Activated T-helper 1 cell treated with Interleukin-2 at 50 U/mL for 16 hours (primary cell): ENCODE measurements at places on chromosomes 11 and 22.

DNA sequence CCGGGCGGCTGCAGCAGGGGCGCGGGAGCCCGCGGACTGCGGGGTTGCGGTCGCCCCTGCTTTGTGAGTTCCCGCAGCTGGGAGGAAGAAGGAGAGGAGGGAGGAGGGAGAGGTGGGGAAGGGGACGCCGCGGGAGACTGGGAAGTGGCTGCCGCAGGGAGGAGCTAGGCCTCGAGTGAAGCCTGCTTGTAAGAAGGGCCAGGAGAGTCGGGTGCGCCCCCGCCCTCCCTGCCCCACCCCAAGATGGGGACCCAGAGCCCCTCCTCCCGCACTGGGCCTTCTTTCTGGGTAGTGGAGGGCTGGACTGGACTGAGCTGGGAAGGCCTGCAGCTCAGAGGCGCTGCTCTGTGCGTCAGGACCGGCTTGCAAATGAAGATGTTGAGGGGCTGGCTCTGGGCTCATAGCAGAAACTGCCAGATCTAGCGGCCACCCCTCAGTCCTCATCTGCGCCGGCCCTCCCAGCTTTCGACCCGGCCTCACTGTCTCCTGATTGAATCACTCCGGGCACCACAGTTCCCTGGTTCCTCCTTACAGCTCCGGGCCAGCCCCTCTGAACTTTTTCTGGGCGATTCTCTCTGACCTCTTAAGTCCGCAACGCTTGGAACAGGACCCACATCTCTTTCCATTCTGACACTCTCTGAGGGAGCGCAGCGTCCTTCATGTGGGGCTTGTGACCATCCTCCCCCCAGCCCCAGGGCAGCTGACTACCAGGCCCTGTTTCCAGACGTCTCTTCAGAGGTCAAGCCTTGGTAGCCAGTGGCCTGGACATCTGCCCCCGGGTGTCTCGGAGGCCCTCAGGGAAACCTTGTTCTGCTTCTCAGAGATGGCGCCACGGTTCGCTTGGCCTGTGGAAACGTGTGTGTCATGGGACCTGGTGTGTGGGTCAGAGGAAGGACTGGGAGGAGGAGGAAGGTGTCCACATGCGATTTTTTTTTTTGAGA lies 21.9 kb downstream of the SERPINH1 start:
- DNase-seq: no peak

DNA sequence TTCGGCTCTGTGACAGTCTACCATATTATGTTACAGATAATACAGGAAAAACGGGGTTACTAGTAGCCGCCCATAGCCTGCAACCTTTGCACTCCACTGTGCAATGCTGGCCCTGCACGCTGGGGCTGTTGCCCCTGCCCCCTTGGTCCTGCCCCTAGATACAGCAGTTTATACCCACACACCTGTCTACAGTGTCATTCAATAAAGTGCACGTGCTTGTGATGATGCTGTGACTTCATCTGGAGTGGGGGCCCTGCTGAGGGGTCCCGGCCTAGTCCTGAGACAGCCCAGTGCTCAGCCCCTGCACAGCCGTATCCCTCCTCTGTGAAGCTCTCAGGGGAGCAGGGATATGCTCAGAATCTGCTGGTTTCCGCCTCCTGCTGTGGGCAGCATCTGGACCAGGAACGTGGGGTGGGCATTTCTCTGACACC lies 1.2 kb downstream of the IFITM1 start:
- DNase-seq: no peak

DNA sequence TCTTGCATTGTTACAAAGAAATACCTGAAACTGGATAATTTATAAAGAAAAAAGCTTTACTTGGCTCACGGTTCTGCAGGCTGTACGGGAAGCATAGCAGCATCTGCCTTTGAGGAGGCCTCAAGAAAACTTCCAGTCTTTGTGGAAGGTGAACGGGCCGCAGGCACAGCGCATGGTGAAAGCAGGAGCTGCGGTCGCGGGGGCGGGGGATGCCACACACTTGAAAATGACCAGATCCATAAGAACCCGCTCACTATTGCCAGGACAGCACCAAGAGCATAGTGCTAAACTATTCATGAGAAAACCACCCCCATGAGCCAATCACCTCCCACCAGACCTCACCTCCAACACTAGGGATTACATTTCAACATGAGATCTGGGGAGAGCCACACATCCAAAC lies 45.6 kb upstream of the SEPTIN5 start:
- no peak for DNase-seq

- no peak for DNase-seq
Observed at GRCh38 chr11:99257131-99257530, 236.4 kb downstream of the CNTN5 start.

DNA sequence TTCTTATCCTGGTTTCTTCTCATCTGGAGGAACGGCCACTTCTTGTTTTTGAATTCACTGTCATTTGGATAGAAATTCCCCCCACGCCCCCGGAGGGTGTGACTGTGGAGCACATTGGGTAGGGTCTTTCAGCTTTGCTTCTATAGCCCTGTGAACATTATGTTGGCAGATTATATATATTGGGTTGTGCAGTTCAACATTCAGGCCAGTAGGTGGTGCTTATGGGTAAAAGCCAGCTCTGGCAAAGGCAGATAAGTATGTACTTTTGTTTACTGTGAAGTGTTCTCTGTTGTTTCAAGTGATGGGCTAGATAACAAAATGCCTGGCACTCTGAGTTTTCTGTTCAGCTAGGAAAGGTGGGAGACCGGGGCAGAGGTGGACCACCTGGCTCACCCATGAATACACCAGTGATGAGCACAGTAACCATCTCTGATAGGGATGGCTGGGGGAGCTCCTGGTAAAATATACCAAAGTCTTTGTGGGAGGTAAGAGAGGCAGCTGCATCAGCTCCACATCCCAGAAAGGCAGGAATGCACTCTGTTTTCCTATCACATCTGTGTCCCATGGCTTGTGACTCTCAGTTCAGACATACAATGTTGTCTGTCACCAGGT lies 1348.2 kb upstream of the RAG2 start:
- no peak for DNase-seq

DNA sequence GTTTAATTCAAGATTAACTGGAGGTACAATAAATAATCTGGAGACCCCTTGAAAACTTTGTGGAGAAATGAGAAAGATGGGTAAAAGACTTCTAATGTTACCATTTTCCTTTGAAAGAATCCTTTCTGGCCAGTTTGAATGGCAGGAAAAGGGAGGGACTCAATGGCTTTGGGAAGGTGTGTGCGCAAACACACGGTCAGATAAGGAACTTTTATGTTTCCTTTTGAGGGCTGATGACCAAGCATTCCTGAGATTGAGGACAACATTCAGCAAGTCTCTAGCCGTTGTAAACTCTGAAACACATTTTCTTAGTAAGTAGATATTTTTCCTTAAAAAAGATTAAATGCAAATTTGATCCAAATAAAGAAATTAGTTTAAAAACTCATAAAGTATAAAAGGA lies 909.7 kb upstream of the TENM4 start:
- no peak for DNase-seq

GRCh38 chr11:74373382-74373781 lies 24.9 kb downstream of the PGM2L1 start:
- no peak for DNase-seq

- DNase-seq: no peak
Observed at GRCh38 chr11:61439615-61440014, 9.7 kb downstream of the SDHAF2 start.

DNA sequence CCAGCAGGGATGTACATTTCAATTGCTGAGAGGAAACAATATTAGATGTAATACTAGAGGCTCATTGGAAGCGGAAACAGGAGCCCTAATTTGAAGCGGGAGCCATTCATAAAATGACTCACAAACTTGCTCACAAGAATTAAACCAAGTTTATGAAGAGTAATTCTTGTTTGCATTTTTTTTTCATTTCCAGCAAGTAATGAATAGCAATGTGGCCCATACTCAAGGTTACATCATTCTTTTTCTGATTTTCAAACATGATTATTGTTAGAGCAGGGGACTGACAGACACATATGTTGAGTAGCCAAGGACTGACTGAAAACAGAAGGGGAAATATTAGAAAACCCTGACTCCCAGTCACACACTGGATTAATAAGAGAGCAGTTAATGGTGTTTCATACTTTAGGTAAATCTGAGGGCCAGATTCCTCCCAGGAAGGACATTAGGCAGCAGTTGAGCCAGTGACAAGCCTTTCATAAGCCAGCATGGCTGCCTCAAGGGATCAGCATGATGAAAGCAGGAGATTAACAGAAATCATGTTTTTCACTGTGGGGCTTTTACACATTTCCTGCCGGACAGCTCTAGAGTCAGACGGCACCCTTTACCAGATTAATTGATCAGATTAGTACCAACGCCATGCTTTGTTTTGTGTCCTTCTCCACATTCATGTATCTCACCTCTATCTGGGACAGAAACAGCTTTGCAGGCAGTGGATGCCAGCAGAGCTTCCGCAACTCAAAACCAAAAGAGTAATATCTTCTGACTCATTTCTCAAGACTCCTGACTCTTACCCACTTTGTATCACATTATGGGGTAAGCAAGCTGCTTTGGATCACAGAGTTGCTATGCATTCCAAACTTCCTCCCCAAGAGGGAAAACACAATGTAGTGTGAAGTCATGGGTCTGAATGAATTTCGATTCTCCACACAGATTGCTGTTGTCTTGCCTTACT lies 831.6 kb downstream of the KCNA4 start:
- no peak for DNase-seq

GRCh38 chr11:99865951-99866350 lies 821.1 kb upstream of the ARHGAP42 start:
- no peak for DNase-seq

DNA sequence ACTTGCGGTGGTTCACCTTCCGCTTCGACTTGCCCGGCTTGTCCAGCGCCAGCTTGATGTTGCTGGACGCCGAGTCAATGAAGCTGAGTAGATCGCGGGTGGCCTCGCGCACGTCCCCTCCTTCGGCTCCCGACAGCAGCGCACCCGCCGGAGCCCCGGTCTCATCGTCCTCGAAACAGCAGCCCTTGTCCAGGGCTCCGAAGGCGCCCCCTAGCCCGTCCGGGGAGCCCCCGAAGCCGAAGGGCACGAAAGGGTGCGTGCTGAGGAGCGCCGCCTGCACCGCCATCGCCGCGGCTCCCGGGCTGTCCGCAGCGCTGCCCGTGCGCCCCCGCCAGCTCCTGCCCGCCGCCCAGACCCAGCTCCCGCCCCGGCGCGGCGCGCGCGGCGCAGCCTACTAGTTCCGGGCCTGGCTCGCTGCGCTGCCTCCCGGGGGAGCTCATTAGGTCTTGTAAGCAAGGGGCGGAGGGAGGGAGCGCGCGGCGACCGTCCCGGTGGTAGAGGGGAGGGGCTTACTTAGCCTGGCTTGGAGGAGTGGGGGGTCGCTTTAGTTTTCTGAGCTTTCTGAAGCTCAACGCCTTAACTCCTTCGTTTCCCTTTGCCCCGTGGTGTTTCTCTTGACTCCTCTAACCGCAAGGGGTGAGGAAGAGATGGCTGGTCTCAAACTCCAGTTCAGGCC lies at the start of gene FAM181B:
Gene FAM181B (minus strand): TSS at position 421 of the 676 bp plus-strand sequence. CDS start 135 bp downstream, at position 286.
- DNase-seq: no peak

DNA sequence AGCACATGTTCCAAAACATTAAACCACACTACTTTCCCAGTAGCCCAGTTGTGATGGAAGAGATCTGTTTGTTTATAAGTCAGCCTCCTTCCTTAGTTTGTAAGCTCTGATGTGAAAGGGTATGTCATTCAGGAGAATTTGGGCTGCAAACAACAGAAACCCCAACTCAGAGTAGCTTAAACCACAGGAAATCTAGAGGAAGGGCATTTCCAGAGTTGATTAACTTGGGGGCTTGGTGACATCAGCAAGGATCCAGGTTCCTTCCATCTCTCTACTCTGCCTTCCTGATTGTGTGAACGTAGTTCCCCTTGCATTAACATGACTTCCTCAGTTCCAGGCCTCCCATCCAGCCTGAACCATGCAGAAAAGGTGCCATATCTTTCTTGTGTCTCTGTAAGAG lies 6.5 kb upstream of the FJX1 start:
- no peak for DNase-seq

DNA sequence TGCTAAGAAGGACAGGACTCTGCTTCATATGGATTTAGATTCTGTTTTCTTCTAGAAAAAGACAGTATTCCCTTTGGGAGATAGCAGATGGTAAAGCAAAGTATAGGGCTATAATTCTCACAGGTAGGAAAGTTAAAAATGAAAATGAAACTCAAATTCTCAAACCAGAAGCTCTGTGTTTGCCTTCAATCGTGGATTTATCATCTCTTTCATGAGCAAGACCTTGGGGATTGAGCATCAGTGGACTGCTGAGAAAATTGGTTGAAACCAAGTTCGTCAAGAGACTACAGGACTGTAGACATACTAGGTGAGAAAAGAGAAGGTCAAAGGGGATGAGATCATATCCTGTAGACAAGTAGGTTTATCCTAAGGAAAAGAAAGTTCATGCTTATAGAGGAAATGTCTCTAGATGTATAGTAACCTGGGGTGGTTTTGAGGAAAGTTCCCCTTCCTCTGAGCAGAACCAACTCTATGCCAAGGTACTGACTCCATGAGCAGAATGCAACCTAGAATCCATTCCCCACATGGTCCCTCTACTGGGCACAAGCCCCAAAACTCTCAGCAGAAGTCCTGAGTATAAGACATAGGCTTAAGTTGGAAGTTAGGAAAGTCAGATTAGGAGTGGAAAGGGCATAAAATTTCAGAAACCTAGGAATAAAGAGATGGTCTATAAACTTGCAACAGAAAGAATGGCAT lies 46.5 kb downstream of the SLC5A12 start:
- no peak for DNase-seq

- DNase-seq: no peak
Observed at GRCh38 chr11:80841675-80842074, 1400.8 kb upstream of the TENM4 start.
